ENCODE measurements at places on chromosomes 11 and 22.

- DNase-seq = no peak
These were observed 14.4 kb upstream of the SCGB1A1 start for GRCh38 chr11:62404435-62404834.

- peak; percentile 6 for DNase-seq
These were observed 28.1 kb upstream of the CHORDC1 start for GRCh38 chr11:90250970-90251369.

DNA sequence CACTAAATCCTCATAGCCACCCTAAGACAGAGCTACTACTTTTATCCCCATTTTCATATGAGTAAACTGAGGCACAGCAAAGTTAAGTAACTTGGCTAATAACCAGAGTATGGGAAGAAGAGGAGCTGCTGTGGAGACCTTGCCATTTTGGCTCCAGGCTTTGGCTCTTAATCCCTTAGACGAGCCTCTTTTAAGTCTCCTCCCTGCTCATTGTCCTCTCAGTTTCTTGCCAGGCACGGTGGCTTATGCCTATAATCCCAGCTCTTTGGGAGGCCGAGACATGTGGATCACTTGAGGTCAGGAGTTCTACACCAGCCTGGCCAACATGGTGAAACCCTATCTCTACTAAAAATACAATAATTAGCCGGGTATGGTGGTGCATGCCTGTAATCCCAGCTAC, 78.6 kb downstream of the PRR5L start:
- no peak for DNase-seq

DNA sequence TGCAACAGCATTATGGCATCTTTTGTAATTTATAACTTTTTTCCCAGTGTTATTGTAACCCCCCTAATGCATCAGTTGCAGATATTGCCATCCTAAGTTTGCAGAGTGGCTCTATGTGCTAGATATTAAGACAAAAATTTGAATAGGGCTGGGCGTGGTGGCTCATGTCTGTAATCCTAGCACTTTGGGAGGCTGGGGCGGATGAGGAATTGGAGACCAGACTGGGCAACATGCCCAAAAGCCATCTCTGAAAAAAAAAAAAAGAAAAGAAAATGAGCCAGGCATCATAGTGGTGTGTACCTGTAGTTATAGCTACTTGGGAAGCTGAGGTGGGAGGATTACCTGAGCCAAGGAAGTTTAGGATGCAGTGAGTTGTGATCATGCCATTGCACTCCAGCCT, 50.1 kb upstream of the MUC15 start:
- DNase-seq = no peak
